CD4-positive, alpha-beta T cell treated with Interleukin-4 for 1 hour (primary cell): ENCODE measurements at places on chromosomes 6 and 20.

DNA sequence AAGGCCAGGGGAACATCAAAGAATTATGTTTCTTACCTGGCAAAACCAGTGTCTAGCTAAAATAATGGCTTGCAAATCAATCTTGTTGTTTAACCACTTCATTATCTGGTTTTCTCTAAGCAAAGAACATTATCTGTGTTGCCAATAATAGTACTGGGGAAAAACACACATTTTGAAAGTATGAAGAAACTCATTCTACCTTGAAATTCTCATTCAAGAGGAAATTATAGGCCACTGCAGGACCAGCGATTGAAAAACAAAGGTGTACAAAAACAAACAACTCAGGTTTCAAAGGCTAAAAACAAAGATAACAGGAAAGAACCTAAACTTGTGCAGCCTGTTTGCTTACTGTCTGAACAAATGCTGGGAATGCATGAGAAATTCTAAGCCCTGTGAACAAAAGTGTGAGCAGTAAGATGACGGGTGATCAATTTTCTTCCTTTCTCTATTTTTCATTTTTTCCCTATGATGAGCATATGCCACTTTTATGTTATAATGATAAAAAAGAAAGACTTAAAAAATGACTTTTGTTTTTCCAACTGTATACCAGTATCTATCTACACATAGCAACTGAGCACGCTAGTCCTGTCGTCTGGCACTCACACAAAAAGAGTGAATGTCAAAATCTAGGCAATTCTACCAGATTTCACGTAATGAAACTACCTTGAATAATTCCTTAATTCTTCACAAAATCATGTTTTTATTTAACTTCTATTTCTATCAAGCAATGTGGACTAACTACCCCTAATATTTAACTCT, 117.9 kb downstream of the SGK1 start:
- DNase-seq = no peak

DNA sequence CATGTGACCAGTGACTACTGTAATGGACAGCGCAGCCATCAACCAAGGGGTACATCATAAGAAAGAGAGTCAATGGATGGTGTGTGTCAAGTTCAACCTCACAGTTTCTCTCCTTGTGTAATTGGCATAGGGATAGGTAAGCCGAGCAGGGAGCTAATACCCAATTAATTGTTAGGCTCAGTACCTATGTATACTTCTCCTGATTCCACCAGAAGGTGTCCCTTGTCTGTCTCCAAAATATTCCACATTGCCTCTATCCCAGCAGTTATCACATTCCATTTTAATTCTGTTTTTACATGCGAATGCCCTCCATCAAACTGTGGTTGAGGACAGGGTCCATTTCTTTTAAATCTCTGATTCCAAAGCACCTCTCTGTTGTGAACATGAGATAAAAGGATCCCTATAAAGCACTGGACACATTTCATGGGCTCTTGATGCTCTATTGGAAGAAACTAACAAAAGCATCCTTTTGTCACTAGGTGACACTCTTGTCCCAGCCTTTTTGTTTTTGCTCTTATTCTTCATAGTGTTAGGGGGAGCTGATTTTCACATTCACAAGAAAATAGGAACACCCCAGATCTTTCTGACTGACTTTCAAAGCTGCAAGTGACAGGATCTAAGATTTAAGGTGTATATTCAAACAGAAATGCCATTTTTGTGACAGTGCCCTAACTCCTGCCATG, 38.9 kb downstream of the FBXO9 start:
- no peak for DNase-seq

DNA sequence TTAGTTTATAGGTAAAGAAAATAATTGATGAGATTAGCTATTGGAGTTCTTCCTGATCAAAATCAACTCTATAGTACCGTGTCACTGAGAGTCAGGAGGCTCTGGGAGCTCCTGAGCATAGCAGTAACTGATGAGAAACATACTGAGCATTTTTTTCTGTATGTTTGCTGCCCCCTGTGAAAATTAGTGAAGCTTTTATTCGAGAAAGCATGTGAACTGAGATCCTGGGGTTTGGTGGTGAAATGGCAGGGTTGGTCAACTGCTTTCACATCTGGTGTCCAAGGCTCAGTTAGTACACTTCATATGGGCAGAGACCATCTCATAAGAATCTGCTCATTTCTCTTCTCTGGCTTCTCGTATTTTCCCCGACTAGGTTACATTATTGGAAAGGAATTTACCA, 4.1 kb upstream of the ABT1 start:
- no peak for DNase-seq

DNA sequence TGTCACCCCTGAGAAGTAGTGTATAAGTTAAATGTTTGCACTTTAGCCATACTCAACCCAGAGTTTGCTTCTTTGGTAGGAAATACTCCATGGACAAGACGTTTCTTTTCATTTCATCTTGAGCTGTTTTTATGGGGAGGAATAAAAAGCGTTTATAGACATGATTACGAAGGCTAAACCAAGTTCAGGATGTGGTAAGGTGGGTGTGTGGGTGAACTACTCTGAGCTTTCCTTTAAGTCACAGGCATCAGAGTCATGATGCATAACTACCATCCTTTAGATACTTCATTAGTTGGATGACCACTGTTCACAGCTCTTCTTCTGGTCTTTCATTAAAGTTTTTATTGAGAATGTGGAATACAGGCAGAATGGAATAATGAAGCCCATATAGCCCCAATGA, 48.9 kb downstream of the EBF4 start:
- peak; percentile 65 for DNase-seq

DNA sequence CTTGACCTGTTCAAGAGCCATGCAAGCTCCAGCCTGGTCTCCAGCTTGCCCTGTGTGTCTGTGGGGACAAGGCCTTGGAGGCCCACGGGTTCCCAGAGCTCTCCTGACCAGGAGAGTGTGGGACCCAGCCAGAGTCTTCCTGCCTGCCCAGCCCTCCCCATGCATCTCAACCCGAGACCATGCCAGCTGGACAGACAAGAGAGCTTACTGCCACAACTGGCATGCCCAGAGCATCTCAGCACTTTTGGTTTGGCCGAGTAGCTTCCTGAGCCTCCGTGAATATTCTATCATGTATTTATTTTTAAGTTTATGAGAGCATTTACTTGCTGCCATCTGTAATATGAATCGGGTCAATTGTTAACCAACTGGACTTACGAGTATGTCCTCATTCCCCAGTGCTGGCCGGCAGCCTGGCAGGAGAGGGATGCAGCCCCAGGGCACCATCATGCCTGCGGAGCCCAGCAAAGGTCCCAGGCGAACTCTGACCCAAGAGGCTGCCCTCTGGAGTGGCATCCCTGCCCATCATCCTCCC, 14.9 kb downstream of the IP6K3 start:
- no peak for DNase-seq

DNA sequence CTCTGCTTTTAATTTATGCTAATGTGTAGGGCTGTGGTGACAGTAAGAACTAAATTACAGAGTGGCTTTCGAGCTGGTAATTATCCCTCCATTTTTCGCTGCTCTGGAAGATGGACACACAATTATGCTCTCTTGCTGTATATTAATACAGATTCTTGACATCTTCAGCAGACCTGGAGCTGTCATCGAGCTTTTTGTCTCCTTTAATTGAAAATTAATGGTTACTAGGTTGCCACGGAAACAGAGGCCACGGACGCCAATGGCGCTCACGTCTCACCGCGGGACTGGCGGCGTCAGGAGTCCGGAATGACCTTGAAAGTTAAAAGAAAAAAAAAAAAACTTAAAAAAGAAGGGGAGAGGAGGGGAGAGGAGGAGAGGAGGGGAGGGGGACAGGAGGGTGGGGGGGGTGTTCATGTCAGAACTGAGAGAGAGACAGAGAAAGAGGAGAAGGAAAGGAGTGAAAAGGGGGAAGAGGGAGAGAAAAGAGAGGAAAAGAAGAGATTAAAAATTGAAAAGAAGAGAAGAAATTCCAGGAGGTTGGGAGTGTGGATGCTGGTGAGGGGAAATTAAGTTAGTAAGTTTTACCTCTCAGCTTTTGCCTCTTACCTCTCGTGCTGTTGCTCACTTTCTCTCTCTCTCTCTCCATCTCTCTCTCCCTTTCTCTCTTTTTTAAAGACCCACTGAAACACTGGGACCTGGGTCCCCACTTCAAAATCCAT, 22.1 kb upstream of the FOXP4 start:
- no peak for DNase-seq

GRCh38 chr20:58212636-58213035, 15.8 kb downstream of the ANKRD60 start:
- DNase-seq = no peak

DNA sequence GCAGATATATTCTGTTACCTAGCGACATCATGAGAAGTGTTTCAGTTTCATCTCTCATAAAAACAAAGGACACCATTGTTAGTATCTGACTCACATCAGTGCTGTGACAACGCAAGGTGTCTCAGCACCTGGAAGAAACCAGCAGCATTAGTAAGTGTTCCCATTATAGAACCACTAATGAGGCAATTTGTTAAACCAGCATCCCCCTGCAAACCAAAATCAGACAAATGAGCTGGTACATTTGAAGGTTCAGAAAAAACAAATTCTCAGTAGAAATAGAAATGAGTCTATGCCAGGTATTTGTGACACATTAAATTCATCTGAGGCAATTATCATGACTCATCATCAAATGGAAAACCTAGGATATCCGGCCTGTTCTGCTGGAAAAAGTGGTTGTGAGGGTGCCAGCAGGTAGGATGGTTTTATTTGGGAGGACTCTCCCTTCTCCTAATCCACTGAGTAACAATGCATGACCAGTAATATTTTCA, 151.7 kb downstream of the TMEM200A start:
- no peak for DNase-seq

- DNase-seq = no peak
Measured at GRCh38 chr20:3876676-3877075, 12.5 kb upstream of the PANK2 start.

DNA sequence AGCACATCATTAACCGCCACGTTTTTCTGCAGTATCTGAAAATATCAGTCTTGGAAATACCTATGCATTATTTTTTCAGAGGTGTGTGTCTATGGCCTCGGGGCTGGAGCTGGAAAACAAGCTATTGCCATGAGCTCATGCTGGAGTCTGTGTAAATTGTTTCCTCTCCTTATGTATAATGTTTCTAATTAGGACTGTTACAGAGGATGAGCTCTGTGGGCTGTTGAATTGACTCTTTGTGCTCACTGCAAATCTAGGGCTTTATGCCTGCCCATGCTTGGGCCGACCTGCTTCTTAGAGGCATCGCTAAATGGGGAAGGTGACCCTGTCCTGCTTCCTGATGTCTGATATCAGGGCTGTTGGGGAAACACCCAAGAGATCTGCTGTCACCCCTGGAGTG, 80.8 kb upstream of the SLC22A16 start:
- no peak for DNase-seq

DNA sequence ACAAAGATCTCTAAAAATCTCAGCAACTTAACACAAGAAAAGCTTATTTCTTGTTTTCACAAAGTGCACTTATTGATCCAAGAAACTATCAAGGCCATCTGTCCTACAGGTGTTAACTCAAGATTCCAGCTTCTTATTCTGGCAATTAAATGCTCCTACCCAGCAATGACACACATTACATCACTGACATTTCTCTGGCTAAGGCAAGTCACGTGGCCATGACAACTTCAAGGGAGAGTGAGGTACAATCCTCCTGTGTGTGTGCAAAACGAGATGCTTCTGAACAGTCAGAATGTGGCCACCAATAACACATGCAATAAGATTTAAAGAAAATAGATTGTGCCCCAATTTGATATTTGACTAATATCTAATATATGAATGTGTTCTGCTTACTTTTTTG, 169.3 kb upstream of the BTBD3 start:
- DNase-seq = no peak

DNA sequence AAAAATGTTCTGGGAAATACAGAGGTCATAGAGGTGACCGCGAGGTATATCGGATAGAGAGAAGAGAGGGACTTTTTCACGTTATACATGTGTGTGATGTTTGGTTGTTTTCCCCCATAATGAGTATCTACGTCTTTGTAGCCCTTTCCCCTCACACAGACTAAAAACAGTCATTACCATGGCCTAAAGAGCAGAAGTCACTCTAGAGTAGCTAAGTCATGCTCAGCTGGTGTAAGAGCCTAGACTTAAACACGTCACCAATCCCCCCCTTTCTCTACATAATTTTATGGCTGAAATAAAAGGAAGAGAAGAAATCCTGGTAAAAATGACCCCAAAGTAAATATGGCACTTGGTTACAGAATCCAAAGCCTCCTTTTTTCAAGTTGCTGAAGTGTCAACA, 6.0 kb upstream of the BEND3 start:
- DNase-seq = no peak

DNA sequence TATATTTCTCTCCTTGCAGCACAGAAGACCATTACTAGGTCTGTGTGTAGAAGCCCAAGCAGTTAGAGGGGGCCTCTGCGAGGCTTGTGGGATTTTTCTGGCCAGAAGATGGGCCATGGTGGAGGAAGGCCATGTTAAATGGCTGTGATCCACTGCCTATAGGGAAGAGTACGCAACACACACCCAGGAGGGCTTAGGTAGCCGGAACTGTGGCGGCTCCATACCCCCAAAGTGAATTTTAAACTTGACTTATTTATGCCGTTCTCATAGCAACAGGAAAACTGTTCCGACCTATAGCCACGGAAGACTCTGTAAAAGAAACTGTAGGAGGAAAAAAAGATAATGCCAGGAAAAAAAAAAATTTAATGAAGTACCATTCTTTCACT, 69.5 kb downstream of the SLX4IP start:
- no peak for DNase-seq

DNA sequence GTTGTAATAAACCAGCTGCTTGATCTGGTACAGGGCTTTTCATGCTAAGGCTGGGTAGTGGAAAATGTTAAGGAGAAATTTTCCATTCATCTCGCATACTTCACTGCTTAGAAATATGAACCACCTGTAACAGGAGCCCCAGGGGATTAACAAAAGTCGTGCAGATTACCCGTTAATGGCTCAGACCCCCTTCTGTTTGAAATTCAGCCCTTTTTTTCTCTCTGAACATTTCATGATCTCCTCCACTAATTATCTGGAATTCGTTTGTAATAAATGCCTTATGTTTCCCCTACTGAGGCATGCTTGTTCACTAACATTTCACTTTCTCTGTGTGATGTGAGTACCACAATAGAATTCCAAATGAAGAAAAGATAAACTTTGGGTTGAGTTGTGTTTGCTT, 336.4 kb upstream of the HSF2 start:
- DNase-seq = no peak

DNA sequence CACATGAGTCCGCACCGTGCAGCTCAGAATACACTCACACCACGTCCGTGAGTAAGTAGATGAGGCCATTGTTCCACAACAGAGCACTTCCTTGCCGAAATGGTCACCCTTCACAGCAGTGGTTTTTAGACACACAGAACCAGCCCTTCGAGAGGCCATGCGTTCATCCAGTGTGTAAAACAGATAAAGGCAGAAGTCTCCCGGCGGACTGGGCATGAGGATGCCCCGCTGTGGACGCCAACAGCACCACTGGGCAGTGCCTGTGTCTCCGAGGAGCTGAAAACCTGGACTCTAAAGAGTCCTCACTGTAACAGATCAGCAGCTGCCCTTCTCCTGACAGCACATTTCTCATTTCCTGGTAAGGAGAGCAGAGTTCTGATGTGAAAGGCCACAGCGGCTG, 75.2 kb downstream of the WDR27 start:
- DNase-seq = no peak

DNA sequence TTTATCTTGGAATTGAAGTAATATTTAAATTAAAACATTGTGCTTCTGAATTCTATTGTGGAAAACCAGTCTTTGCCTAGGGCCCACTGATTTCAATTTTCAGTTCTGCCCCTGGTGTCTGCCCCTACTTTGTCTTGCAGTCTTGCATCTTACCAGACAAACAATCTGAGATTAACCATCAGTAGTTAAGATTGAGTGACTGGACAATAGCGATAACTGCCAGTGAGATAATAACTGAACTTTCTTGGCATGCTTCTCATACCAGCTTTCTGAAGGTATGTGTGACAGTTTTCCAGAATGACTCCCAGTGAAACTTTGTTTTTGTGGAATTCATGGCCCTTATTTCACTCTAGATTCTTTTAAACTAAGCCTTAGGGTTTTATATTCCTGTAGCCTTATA, 53.5 kb downstream of the KCNQ5 start:
- no peak for DNase-seq
